CD8-positive, alpha-beta memory T cell (primary cell): ENCODE measurements at places on chromosomes 6 and 20.

DNA sequence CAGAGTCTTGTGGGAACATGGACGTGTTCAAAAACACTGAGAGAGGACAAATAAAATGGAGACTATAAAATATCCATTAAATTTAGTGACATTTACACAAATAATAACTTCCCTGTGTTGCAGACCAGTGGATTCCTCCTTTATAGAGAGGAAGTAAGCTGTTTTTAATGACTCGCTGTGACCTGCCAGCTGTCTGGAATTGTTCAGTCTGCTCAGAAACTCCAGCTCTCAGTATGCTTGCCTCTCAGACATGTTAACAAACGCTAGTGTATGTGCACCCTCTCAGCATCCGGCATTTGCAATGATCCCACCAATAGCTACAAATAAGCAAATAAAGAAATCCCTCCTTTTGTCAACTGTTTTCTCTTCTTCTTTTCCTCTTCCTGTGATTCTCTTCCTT lies 158.0 kb upstream of the TCF21 start:
- DNase-seq: no peak

DNA sequence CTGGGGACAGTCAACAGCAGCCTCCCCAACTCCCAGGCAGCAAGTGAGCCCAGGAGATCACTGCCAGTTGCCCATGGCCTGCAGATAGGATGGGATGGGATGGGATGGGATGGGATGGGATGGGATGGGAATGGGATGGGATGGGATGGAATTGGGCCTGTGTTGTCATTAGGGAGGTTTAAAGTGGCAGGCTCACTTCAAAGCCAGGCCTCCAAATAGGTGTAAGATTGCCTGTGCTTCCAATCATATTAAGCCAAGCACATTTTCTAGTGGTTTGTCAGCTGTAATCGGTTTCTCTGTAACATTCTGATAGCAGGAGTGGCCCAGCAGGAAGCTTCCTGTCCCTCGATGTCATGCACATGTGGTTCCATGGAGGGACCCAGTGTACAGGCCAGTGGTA lies 82.7 kb upstream of the NXT1 start:
- no peak for DNase-seq

DNA sequence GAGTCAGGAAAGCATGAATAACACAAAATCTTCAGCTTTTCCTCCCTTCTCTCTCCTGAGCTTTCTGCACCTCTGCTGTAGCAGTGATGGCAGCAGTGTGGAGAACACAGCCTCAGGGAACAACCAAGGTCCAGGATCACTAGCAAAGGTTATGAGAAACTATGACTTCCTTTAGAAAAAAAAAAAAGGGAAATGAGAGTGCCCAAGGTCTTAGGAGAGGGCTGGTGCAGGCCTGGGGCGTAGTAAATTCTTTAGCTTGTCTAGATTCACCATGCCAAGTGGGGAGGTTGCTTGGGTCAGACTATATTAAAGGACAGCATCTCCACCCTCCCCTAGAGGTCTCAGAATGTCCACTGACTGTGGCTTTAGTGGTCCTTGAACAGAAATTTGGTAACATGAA lies 40.4 kb upstream of the POLR1H start:
- no peak for DNase-seq

GRCh38 chr20:539191-539590 lies 4.4 kb downstream of the CSNK2A1 start:
- DNase-seq: no peak

GRCh38 chr20:4073852-4074741 lies 58.7 kb upstream of the RNF24 start:
- DNase-seq: no peak
